ENCODE measurements at places on chromosomes 13 and 19.

- no peak for DNase-seq
Measured at GRCh38 chr13:88189728-88190127, 518.6 kb downstream of the SLITRK5 start.

- peak; percentile 56 for DNase-seq
Measured at GRCh38 chr13:35283856-35284255, 192.6 kb downstream of the MAB21L1 start.

- no peak for DNase-seq
Measured at GRCh38 chr19:3808420-3809143, 22.4 kb upstream of the MATK start.

GRCh38 chr13:66430269-66430668 is 799.9 kb downstream of the PCDH9 start:
- no peak for DNase-seq

- no peak for DNase-seq
Measured at GRCh38 chr19:50051964-50052363, 26.2 kb downstream of the ZNF473 start.

- DNase-seq, result no peak
Measured at GRCh38 chr19:28136796-28137195, 1076.2 kb downstream of the UQCRFS1 start.

GRCh38 chr13:78045916-78046315 is 127.3 kb upstream of the EDNRB start:
- no peak for DNase-seq

DNA sequence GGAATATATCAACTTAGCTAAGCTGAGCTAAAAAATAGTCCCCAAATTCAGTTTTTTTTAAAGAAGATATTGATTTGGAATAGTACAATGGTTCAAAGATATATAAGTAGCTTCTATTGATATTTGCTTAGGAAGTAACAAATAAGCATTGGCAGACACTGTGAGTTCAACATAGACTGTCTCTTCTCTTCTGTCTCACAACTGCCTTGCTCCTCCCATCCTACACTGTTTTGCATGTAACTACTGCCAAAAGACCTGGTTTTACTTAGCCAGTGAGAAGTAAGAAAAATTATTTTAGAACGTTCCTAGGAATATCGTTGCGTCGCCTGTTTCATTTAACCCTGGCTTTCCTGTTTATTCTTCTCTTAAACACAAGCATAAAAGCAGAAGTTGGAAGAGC is 859.0 kb upstream of the SPRY2 start:
- DNase-seq, result no peak

DNA sequence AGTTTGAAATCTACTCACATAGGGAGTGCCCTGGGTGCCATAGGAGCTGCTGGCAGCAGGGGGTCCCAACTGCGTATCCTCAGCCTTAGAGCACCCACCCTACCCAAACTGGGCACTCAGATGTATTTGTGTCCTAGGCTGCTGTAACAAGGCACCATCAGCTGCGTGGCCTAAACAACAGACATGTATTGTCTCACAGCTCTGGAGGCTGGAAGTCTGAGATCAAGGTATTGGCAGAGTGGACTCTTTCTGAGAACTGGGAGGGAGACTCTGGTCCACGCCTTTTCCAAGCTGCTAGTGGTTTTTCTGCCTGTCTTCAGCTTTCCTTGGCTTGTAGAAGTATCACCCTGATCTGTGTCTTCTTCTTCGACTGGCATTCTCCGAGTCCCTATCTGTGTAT is 83.6 kb downstream of the FGF14 start:
- no peak for DNase-seq

- no peak for DNase-seq
Measured at GRCh38 chr19:23774524-23774971, 15.9 kb upstream of the ZNF681 start.

GRCh38 chr19:53704011-53704410 is 72.2 kb downstream of the DPRX start:
- DNase-seq, result no peak

GRCh38 chr13:100274942-100275506 is 186.1 kb downstream of the PCCA start:
- DNase-seq, result no peak

- no peak for DNase-seq
Measured at GRCh38 chr19:38441657-38442348, 8.3 kb downstream of the RYR1 start.

DNA sequence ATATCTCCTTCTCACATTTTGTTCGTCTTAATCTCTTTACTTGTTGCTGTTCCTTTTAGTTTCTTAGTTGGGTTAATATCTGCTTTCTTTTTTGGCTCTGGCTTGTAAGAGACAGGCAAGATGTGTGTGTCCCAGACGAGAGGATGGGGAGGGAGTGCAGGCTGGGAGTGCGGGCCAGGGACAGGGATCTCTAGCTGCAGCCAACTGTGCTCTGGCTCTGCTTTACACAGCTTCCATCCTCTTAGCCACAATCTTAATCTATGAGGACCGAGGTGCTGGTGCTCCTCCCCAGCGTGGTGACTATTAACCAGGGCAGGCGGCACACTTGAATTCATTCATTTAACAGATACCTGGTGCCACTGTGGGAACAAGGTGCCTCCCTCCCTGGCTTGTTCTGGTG is 70.9 kb upstream of the WASF3 start:
- DNase-seq, result no peak

DNA sequence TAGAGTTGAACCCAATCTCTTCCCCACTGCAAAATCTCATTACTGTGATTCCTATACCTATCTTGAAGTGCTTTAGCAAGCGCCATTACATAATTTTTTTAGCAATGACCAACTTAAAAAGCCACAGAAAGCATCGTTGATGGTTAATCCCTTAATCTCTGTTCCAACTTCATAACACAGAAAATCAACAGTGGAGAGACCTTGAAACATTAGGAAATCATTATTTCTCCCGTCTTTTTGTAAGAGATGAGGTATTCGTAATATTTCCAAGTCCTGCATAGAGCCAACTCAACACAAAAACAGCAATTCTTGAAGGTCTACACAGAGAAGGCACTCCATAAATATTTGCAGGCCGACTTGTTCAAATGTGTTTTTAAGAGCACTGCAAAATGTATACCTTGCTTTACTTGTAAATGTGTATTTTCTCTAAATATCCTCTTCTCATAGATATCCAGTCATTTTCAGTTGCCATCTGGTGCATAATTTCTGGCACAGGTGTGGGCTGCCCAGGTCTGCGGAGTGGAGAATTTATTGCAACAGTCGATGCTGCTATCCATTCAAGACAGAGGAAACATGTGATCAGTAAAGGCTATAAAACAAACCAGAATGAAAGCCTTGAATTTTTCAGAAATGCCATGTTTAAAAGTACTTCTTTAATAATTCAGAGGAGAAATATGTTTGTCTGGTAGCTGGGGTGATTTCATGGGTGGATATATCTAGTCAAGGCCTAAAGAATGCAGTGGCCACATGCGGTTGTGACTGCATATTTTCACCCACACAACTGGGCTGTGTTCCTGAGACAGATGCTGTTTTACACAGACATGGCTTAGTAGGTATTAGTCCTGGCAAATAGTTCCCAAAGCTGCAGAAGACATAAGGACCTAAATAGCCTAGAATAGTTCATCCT is 234.3 kb upstream of the STARD13 start:
- no peak for DNase-seq

GRCh38 chr13:111519490-111520170 is 199.2 kb downstream of the TEX29 start:
- no peak for DNase-seq

GRCh38 chr13:110507678-110508381 is 53.7 kb downstream of the RAB20 start:
- DNase-seq, result no peak

GRCh38 chr13:25977216-25977615 is 74.6 kb downstream of the SHISA2 start:
- DNase-seq, result no peak

Measured in NCI-H526 treated with DMSO at 0.1 percent for 48 hours (cell line).